ENCODE measurements at places on chromosomes 3 and 15.
A peak's percentile ranks its signal among the peaks of the same experiment; 100 is the strongest.

GRCh38 chr3:33513262-33513863, 73.2 kb upstream of the UBP1 start:
- DNase-seq, result no peak

DNA sequence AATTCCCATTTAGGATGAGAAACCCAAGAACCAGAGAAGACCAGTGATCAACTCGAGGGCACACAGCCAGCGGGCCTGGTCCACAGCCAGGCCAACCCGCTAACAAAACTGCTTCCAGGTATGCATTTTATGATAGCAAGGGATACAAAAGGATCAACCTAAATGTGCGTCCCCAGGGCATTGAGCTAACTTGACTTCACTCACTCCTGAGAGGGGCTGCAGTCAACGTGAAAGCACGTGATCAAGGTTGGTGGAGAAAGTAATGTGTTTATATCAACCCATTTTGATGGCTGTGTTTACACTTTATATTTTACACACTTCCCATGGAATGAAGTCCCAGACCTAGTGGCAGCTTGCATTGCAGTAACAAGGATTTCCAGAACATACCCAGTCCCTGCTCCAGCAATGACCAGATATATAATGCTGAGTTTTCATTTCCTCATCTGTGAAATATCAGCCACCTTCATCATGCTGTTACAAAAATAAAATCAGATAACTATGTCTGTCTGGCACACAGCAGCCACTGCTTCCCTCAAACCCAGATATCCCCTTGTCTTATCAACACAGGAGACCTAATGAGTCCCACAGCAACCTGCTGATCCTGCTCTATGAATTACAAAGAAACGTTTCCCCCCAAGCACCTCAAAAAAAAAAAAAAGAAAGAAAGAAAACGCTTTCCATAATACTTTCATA, 2.0 kb downstream of the KLHL6 start:
- no peak for DNase-seq

DNA sequence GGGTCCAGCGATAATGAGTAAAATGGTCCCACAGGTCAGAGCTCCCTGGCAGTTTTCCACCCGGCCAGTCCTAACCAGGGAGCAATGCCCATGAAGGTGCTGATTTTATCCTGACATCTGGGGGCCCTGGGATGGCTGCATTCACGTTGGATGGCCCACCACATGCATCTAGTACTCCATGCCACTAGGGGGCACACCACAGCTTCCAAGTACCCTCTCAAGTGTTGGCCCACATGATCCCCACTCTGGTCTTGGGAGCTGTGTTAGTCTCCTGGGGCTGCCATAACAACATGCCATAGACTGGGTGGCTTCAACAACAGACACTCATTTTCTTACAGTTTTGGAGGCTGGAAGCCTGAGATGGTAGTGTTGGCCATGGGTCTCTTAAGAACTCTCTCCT, 225.5 kb downstream of the SLCO3A1 start:
- DNase-seq, result no peak

GRCh38 chr15:36877796-36878683, 222.3 kb downstream of the MEIS2 start:
- no peak for DNase-seq

GRCh38 chr3:133038089-133038730, at the start of gene TMEM108:
TSS of gene TMEM108 (plus strand) at chr3:133038391.
- peak; percentile 96 for DNase-seq

DNA sequence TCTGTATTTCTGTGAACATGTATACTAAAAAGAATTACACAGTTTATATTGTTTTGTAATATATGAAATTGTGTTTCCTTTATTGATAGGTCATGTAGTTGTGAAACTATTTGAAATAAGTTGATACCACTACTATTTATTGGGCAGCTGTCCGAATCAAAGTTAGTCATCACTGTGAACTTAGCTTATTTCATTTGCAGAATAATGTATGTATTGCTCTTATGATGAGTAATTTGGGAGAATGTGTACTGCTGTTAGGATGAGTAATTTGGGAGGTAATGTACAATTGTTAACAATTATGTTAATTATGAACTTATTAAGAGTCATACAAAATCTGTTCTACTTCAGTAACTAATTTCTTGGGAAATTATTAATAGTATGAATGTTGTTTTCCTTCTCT, 22.2 kb downstream of the FXR1 start:
- no peak for DNase-seq

GRCh38 chr3:171039674-171040073, 13.2 kb upstream of the SLC2A2 start:
- DNase-seq, result no peak

All from Ammon's horn (tissue), 1 donor.